ENCODE measurements at places on chromosomes 16 and 17.
A peak's percentile ranks its signal among the peaks of the same experiment; 100 is the strongest.

GRCh38 chr16:57265850-57266530, 18.5 kb downstream of the PLLP start:
- no peak for DNase-seq

GRCh38 chr16:49684696-49685095, 171.2 kb downstream of the ZNF423 start:
- DNase-seq: no peak

- no peak for DNase-seq
Measured at GRCh38 chr17:44069974-44070454, 521 bp upstream of the G6PC3 start.

- no peak for DNase-seq
Measured at GRCh38 chr16:20940871-20941635, 40.5 kb downstream of the LYRM1 start.

DNA sequence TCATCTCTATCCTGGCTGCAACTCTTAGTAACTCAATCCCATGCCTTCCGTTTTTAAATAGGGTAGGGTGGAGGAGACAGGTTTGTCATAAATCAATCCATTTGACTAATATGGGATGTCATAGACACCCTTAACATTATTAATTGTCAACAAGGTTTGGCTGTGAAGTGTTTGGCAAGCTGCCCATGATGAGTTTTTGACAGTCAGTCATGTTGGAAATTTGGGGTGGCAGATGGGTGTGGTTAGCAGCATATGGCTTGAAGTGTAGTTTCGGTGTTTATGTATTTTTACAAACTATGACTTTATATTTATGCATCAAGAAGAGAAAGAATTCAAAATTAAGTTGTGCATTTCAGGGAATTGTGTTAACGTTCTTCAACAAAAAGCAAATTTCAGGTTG, 221.8 kb upstream of the CDH5 start:
- DNase-seq: no peak

DNA sequence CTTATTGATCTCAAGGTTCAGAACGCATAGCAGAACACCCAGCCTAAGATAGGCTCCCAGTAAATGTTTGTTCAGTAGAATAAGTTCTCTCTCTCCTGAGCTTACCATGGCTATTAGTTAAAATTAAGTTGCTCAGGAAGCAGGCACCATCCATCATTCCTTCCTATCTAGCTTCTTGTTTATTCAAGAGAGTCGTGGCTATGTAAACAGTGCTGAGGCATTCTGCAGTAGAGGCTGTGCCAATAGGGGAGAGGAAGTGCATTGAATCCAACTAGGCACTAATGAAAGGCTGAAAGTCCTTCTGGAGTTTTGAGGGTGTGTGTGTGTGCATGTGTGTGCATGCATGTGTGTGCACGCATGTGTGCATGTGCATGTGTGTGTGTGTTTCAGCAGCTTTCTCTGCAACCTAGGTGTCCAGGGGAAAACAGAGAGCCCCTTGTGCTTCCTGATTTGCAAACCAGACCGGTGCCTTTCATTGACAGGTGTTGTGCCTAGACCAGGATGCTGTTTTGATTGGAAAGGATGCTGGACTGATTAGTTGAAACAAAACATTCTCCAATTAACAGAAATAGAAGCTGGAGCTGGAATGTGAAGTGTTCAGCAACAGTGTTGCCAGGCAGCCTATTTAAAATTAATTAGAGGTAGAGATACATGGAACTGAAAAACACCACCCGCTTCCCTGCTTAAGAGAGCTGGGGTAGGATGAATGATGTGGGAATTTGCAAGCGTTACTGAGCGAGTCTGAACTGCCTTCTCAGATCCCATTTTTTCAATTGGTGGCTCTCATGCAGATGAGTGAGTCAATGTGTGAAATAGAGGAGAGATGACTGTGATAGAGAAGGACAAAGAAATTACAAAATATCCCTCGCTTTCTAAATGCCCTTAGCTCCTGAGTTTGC, 103.3 kb upstream of the CLEC3A start:
- DNase-seq: no peak

- DNase-seq: no peak
Measured at GRCh38 chr16:81610144-81610842, 165.7 kb downstream of the CMIP start.

DNA sequence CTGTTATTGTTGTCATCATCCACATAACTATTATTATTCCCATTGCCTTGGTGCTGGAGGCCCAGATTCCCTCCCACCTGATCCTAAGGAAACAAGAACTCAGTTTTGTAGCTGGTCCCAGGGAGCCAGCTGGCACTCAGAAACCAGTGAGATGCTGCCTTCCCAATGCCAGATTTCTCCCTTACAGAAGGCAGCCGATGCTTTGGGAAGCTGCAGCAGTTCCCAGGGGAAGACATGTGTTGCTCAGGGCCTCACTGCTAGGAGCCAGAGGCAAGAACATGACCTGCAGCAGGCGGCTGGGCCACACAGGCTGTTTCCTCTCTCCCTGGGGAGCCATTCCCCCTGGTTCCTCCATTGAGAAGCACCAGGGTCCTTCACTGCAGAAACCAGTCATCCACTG, 59.9 kb upstream of the GRIN2A start:
- no peak for DNase-seq

DNA sequence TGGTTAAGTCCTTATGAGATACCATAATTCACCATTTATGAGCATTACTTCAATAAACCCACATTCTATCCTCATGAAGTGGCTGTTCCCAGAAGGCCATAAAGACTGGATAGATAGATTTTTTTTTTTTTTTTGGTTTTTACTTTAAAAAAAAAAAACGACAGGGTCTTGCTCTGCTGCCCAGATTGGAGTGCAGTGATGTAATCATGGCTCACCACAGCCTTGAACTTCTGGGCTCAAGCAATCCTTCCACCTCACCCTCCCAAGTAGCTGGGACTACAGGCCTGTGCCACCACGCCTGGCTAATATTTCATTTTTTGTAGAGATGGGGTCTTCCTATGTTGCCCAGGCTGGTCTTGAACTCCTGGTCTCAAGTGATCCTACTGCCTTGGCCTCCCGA, 102.3 kb downstream of the XYLT1 start:
- DNase-seq: no peak

GRCh38 chr16:2737238-2737605, 15.2 kb upstream of the SRRM2 start:
- DNase-seq: no peak

DNA sequence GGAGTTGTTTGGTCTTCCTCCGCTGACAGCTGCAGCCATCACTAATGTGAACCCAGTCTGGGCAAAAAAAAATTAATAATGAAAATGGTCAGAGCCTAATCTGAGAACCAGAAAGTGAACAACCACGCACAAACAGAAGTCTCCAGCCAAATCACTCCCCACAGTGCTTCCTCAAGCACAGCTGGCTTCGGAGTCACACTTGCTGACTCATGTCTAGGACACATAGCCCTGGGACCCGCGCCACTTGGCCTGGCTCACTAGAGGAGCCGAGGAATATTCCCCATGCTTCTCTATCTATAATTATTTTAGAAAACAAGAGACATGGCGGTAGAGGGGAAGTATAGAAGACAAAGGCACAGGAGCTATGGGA, 109.1 kb downstream of the ZFHX3 start:
- no peak for DNase-seq

- DNase-seq: no peak
Measured at GRCh38 chr17:1087381-1088241, 90.7 kb downstream of the TIMM22 start.

- no peak for DNase-seq
Measured at GRCh38 chr16:80347002-80347401, 193.8 kb upstream of the DYNLRB2 start.

- no peak for DNase-seq
Measured at GRCh38 chr16:74842413-74842812, 67.8 kb upstream of the FA2H start.

- peak; percentile 18 for DNase-seq
Measured at GRCh38 chr17:13776027-13776551, 174.4 kb upstream of the HS3ST3A1 start.

DNA sequence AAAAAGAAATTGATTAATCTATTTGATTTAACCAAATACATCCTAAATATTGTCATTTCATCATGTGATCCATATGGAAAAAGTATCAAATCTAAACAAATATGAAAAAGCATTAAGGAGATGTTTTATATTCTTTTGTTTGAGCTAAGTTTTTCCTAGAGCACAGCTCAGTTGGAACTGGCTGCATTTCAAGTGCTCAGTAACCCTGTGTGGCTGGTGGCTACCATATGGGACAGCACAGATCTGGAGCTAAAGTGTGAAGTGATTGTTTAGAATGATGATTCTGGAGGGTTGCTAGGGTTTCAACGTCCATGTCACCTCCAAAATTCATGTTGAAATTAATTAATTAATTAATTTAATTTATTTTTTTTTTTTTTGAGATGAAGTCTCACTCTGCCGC, 137.5 kb downstream of the XYLT1 start:
- DNase-seq: no peak

GRCh38 chr17:76716146-76716838, 5.5 kb upstream of the MXRA7 start:
- DNase-seq: peak; percentile 100

DNA sequence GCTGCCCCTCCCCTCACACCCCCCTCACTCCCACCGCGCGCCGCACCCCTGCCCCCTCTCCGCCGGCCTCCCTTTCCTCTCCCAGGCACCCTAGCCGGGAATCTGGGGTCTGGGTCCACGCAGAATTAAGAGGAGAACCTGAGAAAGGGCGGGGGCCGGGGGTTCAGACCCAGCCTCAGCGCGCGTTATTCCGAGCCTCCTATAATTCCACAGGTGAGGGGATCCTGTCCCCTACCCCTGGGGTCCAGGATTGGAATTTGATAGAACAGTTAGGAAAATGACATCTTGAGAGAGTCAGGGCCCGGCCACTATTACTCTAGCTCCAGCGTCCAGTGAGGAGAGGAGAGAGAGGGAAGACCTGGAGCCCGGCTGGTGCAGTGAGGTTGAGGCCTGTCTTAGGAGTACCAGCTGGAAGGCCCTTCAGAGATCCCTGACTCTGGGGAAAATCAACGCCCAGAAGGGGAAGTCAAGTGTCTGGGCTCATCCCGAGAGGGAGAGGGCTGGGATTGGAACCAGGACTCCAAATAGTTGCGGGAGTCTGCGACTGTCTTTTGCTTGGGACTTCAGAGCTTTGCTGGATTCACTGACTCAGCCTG, 17.3 kb downstream of the GRB7 start:
- DNase-seq: no peak

- no peak for DNase-seq
Measured at GRCh38 chr16:27678955-27679354, 129.0 kb downstream of the KATNIP start.

GRCh38 chr16:68724797-68725196, 12.3 kb upstream of the CDH1 start:
- DNase-seq: no peak

GRCh38 chr17:64147110-64148016, 17.4 kb upstream of the ERN1 start:
- DNase-seq: no peak

DNA sequence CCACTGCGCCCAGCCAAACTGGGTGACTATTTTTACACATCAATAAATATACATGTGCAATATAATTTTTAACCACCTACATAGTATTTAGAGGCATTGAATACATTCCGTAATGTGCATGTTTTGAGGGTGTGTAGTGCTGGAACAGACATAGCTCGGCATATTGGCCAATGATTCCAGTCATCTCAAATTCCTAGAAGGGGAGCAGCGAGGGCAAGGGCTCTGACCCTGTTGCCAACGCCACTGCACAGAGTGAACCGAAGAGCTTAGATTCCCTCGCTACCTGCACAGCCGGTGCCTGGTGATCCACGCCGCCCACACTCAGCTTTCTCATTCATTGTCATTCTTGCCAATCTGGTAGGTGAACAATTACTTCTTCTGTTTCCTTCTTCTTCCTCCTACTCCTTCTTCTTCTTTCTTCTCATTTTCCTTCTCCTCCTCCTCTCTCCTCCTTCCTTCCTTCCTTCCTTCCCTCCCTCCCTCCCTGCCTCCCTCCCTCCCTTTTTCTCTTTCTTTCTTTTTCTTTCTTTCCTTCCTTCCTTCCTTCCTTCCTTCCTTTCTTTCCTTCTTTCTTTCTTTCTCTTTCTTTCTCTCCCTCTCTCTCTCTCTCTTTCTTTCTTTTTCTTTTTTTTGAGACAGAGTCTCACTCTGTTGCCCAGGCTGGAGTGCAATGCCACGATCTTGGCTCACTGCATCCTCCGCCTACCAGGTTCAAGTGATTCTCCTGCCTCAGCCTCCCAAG, 26.3 kb upstream of the ATP2A3 start:
- no peak for DNase-seq

GRCh38 chr17:1942066-1942365, 83.1 kb downstream of the RTN4RL1 start:
- no peak for DNase-seq

GRCh38 chr16:12350945-12351344, 374.4 kb downstream of the SNX29 start:
- no peak for DNase-seq

- DNase-seq: no peak
Measured at GRCh38 chr16:23959072-23959751, 123.4 kb downstream of the PRKCB start.

- no peak for DNase-seq
Measured at GRCh38 chr16:12063435-12063834, 86.9 kb downstream of the SNX29 start.

DNA sequence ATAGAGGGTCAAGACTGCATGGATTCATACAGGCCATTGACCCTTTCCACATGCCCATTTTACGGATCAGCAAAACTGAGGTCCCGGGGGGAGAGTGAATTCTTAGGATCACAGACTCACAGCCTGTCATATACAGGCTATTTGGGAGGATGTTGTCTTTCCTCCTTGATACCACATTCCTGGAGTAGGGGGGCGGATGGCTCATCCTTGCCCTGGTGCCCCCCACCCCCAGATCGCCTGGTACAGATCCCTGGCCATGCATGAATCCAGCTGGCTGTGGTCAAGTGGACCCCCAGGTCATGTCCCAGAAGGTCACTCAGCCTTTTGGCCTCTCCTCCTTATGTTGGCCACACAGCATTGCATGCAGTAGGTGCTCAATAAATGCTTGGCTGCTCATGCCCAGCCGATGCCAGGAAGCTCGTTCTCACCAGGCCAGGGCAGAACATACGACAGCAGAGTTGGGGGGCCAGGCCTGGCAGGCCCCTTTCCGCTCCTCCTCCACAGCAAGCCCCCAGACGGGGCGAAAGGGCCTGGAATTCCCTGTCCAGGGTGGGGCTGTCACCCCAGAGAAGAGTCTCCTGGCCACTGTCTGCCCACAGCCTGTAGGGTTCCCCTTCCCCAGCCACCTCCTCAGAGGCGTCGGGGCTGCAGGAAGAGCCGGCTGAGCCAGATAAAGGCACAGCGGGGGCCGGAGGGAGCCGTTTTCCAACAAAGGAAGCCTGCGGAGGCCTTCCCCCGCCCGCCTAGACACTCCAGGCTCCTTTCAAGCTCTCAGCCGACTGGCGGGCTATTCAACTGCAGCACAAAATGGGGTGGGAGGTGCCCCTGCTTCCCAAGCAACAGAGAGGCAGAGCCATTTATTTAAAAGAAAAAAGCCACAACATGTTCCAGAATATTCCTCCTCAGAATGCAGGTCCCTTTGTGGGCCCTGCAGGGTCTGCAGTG, 215.7 kb upstream of the CIBAR2 start:
- DNase-seq: no peak
